Hematopoietic multipotent progenitor cell treated with erythropoietin and hydrocortisone succinate and interleukin-3 and kit ligand, for 6 days (in vitro differentiated cells): ENCODE measurements at places on chromosomes 3 and 15.

DNA sequence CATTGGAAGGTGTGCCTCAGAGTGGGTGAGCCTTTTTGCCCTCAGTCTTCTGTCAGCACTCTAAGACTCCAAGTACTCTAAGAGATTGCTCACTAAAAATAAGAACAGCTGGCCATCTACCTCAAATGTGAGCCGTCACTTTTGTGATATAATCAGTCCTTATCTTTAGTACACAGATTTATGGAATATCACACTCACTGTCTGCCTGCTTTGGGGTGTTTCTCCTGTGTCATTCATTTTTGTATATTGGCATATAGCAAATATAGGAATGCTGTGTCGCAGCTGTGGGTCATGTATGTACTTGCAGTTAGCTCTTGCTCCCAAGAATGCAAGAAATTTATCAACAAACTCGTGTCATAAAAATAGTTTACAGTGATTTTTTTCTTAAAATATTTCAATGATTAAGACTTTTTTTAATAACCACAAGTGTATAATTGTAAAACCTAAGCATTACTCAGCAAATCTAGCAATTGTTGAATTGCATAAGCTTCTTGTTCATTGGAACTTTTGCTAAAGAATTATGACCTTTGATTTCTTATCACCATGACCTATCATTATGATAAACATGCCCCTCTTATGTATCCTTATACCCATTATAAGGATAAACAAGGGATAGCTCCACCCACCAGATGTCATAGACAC is 18.8 kb downstream of the SETD5 start:
- peak; percentile 26 for DNase-seq

GRCh38 chr15:98842192-98842972 is 165.2 kb downstream of the PGPEP1L start:
- no peak for DNase-seq

GRCh38 chr3:112682361-112682760 is 41.4 kb upstream of the CCDC80 start:
- no peak for DNase-seq

GRCh38 chr3:18772699-18773305 is 347.7 kb upstream of the SATB1 start:
- no peak for DNase-seq

DNA sequence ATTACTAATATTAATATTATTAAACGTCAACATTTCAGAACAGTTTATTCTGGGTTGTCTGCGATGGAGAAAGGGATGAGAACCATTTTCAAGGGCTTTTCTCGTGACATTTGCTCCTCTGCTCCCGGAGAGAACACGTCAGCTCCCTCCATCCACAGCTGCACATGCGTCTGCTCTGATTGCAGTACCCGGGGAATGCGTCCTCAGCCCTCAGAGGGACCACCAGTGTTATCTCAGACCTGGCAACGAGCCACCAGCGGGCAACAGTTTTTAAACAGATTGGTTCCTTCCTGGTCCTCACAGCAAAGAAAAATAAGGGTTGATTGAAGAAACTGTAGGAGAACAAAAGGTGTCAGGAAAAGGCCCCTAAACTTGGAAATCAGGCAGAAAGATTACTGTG is 202.2 kb upstream of the ADAMTS9 start:
- no peak for DNase-seq

- peak; percentile 23 for DNase-seq
Measured at GRCh38 chr3:194928831-194929577, 243.3 kb downstream of the FAM43A start.

- no peak for DNase-seq
Measured at GRCh38 chr3:13037458-13038117, 35.6 kb downstream of the IQSEC1 start.

- no peak for DNase-seq
Measured at GRCh38 chr3:120752230-120752629, 9.7 kb downstream of the GTF2E1 start.

GRCh38 chr15:51312166-51313073 is 26.0 kb downstream of the CYP19A1 start:
- no peak for DNase-seq

DNA sequence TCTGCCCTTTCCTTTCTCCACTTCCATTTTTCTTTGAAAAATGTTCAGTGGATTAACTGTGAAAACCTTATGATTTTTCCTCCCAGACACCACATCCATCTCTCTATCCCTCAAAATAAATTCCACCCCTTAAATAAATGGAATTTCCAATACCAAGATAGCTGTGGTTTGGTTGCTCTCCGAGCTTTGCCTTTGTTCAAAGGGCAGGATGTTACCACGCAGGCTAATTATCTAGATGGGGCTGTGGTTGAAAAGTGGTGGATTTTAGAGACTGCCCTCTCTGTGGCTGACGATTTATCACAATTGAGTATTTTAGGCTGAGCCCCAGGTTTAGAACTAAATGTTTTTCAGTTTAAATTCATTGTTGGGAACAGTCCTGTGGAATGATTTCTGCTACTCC is 36.9 kb upstream of the CMSS1 start:
- no peak for DNase-seq

GRCh38 chr3:194937882-194938321 is 252.2 kb downstream of the FAM43A start:
- DNase-seq: no peak

DNA sequence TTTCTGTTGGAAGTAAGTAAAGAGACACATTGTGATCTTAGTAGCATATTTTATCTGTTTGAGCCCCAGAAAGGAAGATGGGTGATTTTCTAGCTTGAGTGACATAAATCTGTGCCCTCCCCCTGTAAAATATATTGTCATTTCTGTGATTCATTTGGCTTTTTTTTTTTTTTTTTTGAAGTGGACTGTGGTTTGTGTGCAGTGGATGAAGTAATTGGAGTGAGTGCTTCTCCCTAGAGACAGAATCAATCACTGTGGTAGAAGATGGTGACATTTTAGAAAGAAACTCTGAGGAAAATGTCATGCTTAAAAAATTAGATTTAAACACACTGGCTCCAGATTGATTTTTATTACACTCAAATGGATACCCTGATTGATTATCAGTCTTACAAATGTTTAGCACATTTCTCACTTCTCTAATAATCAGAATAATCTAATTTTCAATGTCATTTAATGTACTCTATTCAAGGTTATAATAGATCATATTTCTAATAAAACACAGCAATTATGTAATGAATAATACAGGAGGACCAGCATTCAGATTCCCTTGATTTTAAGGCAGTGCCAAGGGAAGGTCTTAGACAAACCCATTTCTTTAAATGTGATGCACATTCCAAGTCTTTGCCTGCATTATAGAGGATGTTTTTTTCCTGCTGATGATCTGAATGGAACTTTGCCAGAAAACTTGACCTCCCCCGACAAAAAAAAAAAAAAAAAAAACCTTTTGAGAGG is 116.6 kb downstream of the TOP2B start:
- no peak for DNase-seq

- DNase-seq: no peak
Measured at GRCh38 chr15:87461631-87462030, 794.9 kb downstream of the NTRK3 start.

- DNase-seq: no peak
Measured at GRCh38 chr3:143139762-143140161, 20.2 kb downstream of the CHST2 start.

DNA sequence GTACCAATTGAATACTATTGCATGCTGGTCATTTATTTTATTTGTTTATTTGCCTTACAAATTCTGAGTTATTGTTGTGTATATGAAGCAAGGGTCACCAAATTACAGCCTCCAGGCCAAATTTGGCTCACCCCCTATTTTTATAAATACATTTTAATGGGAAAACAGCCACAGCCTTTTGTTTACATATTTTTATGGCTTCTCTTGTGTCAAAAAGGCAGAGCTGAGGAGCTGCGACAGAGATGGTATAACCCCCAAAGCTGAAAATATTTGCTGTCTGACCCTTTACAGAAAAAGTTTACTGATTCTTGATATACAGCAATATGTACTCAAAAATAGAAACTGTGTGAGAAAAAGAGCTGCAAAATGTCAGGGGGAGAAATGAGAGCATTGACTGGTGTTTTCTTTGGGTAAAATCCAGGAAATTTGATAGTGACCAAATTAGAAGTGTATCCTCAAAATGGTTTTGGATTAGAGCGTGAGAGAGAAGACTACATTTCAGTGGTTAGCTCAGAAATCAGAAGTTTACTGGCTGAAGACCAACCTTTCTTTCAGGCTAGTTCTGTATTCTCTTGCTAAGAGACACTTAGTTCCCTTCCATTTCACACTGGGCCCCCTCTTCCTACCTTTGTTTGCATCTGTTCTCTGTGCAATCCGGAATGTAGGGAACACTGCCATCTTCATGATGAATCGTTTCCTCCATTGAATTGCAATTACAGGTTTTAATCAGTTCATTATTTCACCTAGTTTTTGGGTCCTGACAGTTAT is 757.8 kb downstream of the AGBL1 start:
- no peak for DNase-seq

DNA sequence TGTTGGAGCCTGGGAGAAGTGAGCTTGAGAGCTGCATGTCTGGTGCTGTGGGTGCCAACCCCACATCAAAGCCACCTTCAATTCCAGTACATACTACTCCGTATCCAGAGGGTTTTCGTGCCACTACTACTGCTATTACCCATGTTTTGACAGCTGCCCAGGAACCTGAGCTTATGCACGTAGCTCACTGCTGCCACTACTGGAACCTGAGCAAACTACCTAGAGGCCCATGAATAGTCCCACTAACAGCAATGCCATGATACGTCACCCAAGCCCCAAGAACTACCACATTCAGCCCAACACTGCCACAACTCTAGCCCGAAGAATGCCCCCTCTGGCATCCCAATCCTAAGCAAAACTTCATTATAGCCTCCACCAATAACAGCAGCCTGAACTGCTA is 215.2 kb upstream of the BCHE start:
- no peak for DNase-seq

DNA sequence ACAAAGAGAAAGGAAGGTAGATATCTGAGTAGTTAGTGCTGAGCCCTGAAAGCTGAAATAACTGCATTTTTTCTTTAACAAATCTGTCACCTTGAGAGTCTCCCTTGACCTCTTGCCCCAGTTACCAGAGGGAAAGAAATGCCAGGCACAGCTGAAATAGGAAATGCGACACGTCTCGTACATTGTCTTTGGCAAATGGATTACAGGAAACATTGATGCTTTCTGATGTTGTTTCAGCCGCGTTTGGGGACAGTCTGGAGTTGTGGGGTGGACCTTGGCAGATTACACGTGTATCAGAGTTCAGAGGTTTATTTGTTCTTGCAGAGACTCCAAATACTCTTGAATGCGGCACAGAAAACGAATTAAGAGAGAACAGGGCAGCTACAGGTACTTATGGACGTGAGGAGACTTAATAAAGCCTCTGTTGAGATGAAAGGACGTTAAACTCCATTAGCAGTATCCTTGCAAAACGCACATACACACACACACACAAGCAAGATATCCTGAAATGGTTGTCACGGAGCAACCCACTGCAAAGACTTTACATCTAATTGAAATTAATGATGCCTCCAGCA is 272.8 kb upstream of the RORA start:
- DNase-seq: no peak

DNA sequence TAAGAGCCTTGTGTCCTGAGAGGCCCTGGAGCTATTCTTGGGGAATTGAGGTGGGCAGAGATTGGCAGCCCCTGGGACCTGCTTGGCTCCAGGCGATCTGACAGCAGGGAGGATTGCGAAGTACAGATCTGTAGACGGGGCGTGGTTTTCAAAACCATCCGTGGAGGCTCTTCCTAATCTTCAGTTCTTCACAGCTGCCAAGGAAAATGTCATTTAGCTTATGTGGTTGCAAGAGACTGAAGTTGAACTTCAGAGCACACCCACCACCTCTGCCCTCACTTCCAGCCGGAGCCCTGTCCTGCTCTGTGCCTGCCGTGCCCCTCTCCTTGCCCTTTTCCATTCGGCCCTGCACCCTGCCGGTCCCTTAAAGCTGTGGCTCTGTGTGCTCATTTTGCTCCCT is 12.9 kb downstream of the NISCH start:
- DNase-seq: peak; percentile 45

GRCh38 chr3:167148136-167148535 is 232.0 kb downstream of the ZBBX start:
- no peak for DNase-seq

DNA sequence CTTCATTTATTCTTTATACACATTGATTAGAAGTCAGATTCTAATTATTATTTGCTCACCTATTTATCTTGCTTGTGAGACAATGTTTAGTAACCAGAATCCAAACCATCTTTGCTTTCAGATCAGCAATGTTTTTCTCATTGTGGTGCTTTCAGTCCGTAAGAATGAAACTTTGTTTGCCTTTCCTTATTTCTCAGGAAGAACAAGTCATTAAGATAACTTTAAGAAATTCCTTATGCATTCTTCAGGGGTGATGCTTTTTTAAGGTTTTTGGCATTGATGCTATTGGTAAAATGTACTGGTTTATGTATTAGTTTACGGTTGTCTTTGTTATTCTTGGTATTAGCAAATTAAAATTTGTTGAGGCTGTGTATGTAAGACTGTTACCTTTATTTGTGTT is 120.8 kb upstream of the POU1F1 start:
- DNase-seq: no peak

DNA sequence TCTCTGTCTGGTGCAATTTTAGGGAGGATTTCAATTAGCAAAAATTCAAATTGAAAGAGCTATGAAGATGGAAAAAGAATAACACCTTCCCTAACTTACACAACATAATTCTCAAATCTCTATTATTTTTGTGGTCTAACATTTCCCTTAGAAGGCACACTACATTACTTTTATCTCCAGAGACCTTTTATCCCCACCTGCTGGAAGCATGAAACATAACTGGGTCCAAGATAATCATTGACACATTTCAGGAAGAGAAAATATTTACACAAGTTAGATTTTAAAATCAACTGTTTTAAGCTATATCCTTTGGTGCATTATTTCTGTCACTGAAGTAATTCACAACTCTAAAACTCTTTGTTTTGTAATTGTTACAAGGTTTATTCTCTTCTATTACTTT is 779.5 kb downstream of the ROBO1 start:
- DNase-seq: peak; percentile 18

GRCh38 chr3:197782230-197782629 is 8.8 kb upstream of the LRCH3 start:
- no peak for DNase-seq

- no peak for DNase-seq
Measured at GRCh38 chr15:69526081-69527061, 73.8 kb downstream of the RPLP1 start.

- DNase-seq: no peak
Measured at GRCh38 chr3:52874160-52874701, 23.1 kb downstream of the STIMATE start.

DNA sequence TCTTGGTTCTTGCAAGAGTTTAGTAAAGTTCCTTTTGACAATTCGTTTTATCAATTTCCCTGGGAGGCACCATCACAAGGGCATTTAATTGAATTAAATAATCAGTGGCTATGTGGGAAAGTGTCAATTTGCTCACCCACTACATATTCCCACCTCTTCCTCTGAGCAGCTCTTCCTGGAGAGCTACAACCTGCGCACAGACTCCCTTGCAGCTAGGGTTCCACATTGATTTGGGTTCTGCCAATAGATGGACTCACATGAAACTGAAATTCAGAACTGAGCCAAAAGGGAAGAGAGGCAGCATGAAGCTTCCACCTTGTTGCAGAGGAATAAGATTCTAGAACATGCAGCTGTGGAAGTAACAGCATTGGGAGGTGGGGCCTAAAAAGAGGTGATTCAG is 94.8 kb downstream of the TLE3 start:
- DNase-seq: no peak
